ENCODE measurements at places on chromosomes 3 and 15. TPM values are rescaled to one million over a fixed set of nuclear protein-coding genes. Genes with fewer than 3 reads are reported as not detected.

GRCh38 chr15:91469632-91470567 lies 369.8 kb downstream of the SV2B start:
- H3K27me3 ChIP-seq, result no peaks in the 10 kb centered on the region
- H3K36me3 ChIP-seq, result no peaks in the 10 kb centered on the region
- DNase-seq, result no peak
- no peaks in the 10 kb centered on the region for H3K4me1 ChIP-seq
- no peak overlapping the region for H3K4me3 ChIP-seq

The CLK3 gene
- polyA plus RNA-seq, result 121 TPM

GRCh38 chr3:61750766-61751165 lies 189.4 kb downstream of the PTPRG start:
- no peak for DNase-seq
- no peaks in the 10 kb centered on the region for H3K36me3 ChIP-seq
- H3K4me3 ChIP-seq, result no peak overlapping the region

The STRA6 gene
- polyA plus RNA-seq, result not detected

The CA12 gene
- polyA plus RNA-seq, result 1.1 TPM

The GNAT1 gene
- not detected for polyA plus RNA-seq

The DUOXA2 gene
- not detected for polyA plus RNA-seq

The SLC12A1 gene
- not detected for polyA plus RNA-seq

The SOX14 gene
- not detected for polyA plus RNA-seq

GRCh38 chr15:29139540-29140459 lies 129.8 kb downstream of the NSMCE3 start:
- H3K36me3 ChIP-seq, result no peaks in the 10 kb centered on the region
- H3K27ac ChIP-seq, result no peak overlapping the region
- peak; percentile 33 for DNase-seq
- no peaks in the 10 kb centered on the region for H3K4me1 ChIP-seq

DNA sequence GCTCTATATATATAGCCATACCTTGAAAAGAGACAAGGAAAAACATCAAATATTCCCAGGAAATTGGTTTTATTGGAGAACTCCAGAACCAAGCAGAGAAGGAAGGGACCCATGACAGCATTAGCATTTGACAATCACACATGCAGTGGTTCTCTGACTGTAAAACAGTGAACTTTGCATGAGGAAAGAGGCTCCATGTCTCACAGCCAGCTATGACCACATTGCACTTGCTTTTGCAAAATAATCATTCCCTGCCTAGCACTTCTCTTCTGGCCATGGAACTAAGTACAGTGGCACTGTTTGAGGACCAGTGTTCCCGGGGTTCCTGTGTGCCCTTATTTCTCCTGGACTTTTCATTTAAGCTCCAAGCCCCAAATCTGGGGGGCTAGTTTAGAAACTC lies 85.5 kb downstream of the TGFBR2 start:
- no peak overlapping the region for H3K4me3 ChIP-seq
- H3K4me1 ChIP-seq, result peaks cover 62% of the 10 kb centered on the region
- peak overlapping the region; percentile 42 for H3K27ac ChIP-seq
- peaks cover 71% of the 10 kb centered on the region for H3K36me3 ChIP-seq
- H3K27me3 ChIP-seq, result no peaks in the 10 kb centered on the region

DNA sequence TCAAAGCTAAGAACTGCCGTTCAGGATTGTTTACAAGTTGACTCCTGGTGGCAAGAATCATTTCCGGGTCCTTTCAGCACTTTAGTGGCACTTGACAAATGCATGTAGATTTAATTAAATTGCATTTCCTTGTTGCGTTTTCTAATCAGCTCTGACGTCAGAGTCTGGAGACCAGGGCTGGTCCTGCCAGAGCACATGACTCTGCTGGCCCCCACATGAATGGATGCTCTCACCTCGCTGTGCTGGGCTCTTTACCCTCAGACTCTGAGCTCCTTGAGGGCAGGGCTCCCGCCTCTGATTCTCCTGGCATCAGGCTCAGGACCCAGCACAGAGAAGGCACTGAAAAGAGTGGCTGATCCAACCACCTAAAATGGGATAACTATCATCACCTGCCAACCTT lies 69.4 kb downstream of the FEM1B start:
- H3K27me3 ChIP-seq, result no peaks in the 10 kb centered on the region
- no peak for DNase-seq
- peak overlapping the region; percentile 0 for H3K27ac ChIP-seq
- H3K4me1 ChIP-seq, result peaks cover 10% of the 10 kb centered on the region
- H3K36me3 ChIP-seq, result no peaks in the 10 kb centered on the region

DNA sequence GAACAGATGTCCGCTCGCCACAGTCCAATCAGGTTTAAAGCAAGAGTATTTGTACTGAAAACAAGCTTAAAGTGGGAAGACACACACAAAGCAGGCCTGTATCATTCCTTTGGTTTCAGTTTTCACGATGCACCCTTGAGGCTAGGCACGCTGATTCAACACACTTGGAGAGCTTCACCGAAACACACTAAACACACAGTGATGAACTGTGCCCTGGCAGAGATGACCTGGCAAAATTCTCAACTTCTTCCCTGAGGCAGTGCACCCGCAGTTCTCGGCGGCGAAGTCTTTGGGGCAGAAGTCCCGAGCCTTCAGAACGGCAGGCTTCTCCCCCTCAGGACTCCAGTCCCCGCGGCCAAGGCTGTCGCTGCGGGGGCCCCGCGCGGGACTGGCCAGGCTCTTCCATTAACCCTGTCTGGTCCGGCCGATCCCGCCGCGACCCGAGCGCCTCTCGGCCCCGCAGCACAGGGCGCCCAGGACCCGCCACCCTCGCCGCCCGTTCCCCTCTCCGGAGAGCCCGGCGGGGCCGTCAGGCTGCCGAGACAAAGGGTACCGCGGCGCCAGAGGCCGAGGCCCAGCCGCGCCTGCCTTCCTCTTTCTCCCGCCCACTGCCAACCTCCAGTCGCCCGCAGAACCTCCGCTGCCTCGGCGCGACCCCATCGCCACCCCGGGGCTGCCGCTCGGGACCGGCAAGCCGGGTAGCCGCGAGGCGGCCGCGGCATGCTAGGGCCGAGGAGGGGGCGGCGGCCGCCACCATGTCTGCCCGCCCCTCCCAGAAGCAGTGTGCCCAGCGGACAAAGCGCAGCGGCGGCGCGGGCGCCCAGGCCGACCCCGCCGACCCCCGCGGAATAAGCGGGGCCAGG lies 792 bp downstream of the GABPB1 start:
- no peaks in the 10 kb centered on the region for H3K27me3 ChIP-seq
- peaks cover 38% of the 10 kb centered on the region for H3K4me1 ChIP-seq
- peak overlapping the region; percentile 97 for H3K4me3 ChIP-seq
- DNase-seq, result peak; percentile 92

GRCh38 chr15:88920186-88920891 lies 7.2 kb upstream of the MFGE8 start:
- H3K27me3 ChIP-seq, result no peaks in the 10 kb centered on the region
- no peaks in the 10 kb centered on the region for H3K4me1 ChIP-seq
- no peaks in the 10 kb centered on the region for H3K36me3 ChIP-seq
- no peak overlapping the region for H3K27ac ChIP-seq
- no peak overlapping the region for H3K4me3 ChIP-seq

The KLHL40 gene
- polyA plus RNA-seq, result not detected

DNA sequence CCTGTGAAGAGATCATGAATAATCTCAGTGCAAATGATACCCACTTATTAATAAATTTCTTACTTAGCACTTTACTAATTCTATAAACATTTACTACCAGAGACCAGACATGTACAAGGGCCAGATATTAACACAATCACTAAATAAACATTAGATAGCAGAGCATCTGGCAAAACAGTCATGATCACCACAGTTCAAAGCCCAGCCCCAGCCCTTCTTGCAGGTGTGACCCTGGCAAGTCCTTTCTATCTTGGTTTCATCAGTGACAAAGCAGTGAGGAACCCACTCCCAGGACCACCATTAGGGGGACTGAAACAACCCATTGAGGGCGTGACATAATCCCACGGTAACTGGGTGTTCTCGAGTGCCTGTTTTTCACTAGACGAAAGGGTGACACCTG lies 11.6 kb downstream of the ZXDC start:
- no peaks in the 10 kb centered on the region for H3K4me1 ChIP-seq
- peaks cover 67% of the 10 kb centered on the region for H3K36me3 ChIP-seq
- no peak for DNase-seq
- no peaks in the 10 kb centered on the region for H3K27me3 ChIP-seq

The WDR6 gene
- polyA plus RNA-seq, result 337 TPM

The C2CD4A gene
- polyA plus RNA-seq, result 0.10 TPM

GRCh38 chr3:177992993-177993970 lies 543.0 kb upstream of the KCNMB2 start:
- H3K27ac ChIP-seq, result no peak overlapping the region
- H3K4me1 ChIP-seq, result no peaks in the 10 kb centered on the region
- no peaks in the 10 kb centered on the region for H3K36me3 ChIP-seq

DNA sequence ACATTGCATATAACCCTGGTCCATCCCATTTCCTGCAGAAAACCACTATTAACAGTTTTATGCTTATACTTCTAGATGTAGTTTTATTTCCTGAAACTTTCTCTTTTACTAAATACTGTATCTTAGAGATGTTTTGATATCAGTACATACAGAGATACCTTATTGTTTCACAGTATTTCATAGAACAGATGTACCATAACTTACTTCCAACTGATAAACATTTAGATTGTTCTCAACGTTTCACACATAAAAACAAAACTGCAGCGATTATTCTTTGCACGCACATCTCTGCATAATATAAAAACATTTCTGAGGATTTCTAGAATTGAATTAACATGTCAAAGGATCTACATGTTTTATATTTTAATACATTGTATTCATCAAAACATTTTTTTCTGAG lies 2.6 kb downstream of the ZNF80 start:
- no peaks in the 10 kb centered on the region for H3K36me3 ChIP-seq
- no peak for DNase-seq
- no peak overlapping the region for H3K27ac ChIP-seq
- no peaks in the 10 kb centered on the region for H3K4me1 ChIP-seq
- H3K27me3 ChIP-seq, result no peaks in the 10 kb centered on the region

GRCh38 chr3:67896130-67896529 lies 241.7 kb upstream of the SUCLG2 start:
- H3K4me3 ChIP-seq, result no peak overlapping the region
- no peak for DNase-seq
- no peaks in the 10 kb centered on the region for H3K27me3 ChIP-seq

The MINDY4B gene
- polyA plus RNA-seq, result not detected

GRCh38 chr15:29936353-29937049 lies 114.2 kb upstream of the TJP1 start:
- H3K4me1 ChIP-seq, result peaks cover 35% of the 10 kb centered on the region
- H3K36me3 ChIP-seq, result no peaks in the 10 kb centered on the region
- no peak overlapping the region for H3K27ac ChIP-seq
- no peaks in the 10 kb centered on the region for H3K27me3 ChIP-seq
- H3K4me3 ChIP-seq, result no peak overlapping the region

The LRTM1 gene
- polyA plus RNA-seq, result not detected

The SPATA12 gene
- polyA plus RNA-seq, result 0.13 TPM

GRCh38 chr15:76339305-76340197 lies 3.0 kb downstream of the ISL2 start:
- peaks cover 24% of the 10 kb centered on the region for H3K4me1 ChIP-seq
- H3K27ac ChIP-seq, result no peak overlapping the region
- H3K36me3 ChIP-seq, result no peaks in the 10 kb centered on the region
- peaks cover 100% of the 10 kb centered on the region for H3K27me3 ChIP-seq

DNA sequence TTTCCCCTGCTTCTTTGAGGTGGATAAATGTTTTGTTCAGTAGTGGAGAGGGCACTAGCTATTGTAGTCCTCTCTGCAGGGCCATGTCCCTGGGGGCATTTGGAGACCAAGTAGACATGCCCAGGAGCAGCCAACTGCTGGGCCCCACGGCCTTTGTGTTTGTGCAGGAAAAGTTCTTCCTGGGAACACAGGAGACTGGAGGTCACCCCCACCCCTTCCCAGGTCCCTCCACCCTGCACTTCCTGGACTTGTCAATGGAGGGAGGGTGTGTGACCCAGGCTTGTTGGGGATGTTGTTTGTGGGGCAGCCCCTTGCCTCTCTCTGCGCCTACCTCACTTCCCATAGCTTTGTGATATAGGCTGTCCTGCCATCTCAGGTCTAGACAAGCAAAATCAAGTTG lies 317.0 kb upstream of the LRRFIP2 start:
- H3K27ac ChIP-seq, result no peak overlapping the region
- no peaks in the 10 kb centered on the region for H3K27me3 ChIP-seq
- H3K4me3 ChIP-seq, result no peak overlapping the region
- DNase-seq, result no peak
- no peaks in the 10 kb centered on the region for H3K4me1 ChIP-seq
- no peaks in the 10 kb centered on the region for H3K36me3 ChIP-seq

The C15orf62 gene
- polyA plus RNA-seq, result 0.12 TPM

Data from endothelial cell of umbilical vein (primary cell).